ENCODE measurements at places on chromosomes 7 and 10.

DNA sequence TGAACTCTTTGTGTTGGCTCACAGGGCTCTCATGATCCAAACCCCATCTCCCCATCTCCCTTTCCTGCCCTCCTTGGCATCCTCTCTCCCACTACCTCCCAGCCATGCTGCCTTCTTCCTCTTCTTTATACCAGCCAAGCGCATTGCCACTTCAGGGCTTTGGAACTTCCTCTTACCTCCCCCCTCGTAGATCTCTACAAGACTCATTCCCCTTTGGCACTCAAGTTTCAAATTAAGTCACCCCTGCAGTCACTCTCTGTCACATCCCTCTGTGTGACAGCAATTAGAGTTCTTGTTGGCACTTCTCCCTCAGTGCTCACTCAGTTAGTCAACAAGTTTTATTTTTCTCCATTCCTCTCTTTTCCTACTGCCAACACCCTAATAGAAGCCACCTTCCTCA lies 20.8 kb upstream of the NRP1 start:
- DNase-seq: no peak

GRCh38 chr10:24456322-24456721 lies 247.4 kb downstream of the KIAA1217 start:
- DNase-seq: no peak

DNA sequence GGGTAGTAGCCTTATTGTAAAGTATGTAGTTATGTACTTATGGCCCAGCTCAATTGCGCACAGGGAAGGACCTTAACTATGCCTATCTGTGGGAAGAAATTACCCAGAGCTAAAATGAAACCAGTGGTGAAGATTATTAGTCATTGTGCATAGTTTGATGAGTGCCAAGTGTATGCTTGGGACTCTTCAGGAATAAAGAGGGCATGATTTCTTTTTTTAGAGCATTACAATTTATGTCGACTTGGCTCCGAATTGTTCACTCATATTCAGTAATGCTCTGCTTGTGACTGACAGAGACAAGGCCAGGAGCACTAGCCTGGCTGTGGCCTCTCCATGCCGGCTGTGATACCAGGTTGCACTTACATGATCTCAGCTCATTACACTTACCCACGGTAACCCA lies 269.5 kb downstream of the TRIL start:
- no peak for DNase-seq

DNA sequence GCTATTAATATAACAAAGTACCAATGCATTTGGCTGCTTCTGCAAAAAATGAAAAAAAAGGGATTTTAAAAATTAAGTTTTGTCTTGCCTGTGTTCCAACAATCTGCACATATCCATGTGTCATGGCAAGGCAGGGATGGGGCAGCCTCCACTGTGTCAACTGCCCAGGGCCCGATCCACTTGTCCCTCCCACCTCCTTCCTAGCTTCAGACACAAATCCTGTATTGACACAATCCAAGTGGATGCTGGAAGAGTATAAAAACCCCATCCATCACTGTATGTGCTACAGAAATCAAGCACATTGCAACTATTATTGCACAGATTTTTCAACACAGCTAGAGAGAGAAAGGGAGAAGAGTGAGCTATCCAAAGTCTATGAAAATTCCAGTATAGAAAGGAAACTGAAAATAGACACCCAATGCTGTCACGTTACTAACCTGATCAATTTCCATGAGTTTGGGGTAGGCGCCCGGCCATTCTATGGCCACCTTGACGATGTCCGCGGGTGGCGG lies 106.4 kb downstream of the ELMO1 start:
- no peak for DNase-seq

DNA sequence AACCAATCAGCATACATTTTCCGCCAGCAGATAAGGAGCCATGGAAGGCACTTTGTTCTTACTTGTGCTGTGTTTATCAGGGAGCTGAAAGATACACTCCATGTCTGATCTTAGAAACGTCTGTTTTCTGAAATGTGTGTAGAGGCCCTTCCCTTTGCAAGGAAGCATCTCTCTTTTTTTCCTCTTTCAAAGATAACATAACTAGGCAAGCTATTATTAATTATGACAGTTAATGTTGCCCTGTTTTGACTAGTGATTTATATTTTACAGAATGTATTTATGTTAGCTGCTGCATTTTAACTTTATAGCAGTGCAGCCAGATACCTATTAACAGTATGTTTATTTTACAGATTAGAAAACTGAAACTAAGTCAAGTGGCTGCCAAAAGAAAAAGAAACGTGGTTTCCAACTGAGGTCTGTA lies 683.2 kb upstream of the IGFBP3 start:
- DNase-seq: no peak

GRCh38 chr10:126736727-126737126 lies 66.2 kb upstream of the C10orf90 start:
- DNase-seq: no peak

DNA sequence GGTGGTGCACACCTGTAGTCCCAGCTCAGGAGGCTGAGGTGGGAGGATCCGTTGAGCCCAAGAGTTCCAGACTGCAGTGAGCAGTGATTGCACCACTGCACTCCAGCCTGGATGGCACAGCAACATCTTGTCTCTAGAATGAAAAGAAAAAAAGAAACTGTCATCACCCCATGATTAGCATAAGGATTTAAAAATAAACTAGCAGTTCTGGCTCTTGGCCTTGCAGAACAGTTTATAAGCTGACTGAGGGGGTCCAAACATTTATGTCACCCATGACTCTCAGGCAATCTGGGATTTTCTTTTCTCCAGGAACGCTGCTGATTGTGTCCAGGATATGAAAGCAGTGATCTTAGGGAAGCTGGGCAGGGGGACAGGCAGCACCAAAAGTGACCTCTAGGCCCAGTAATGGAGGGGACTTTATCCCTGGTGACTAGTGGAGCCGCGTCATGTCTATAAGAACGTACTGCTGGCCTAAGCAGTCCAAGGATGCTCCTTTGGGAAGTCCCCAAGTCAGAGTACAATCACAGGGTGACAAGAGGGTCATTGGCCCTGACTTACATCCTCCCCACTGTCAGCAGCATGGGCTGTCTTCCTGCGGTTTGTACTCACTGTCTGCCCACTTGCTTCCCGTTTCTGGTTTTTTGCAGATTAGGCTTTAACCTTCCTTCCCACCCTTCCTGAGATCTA lies 177.4 kb downstream of the ARHGAP12 start:
- no peak for DNase-seq

DNA sequence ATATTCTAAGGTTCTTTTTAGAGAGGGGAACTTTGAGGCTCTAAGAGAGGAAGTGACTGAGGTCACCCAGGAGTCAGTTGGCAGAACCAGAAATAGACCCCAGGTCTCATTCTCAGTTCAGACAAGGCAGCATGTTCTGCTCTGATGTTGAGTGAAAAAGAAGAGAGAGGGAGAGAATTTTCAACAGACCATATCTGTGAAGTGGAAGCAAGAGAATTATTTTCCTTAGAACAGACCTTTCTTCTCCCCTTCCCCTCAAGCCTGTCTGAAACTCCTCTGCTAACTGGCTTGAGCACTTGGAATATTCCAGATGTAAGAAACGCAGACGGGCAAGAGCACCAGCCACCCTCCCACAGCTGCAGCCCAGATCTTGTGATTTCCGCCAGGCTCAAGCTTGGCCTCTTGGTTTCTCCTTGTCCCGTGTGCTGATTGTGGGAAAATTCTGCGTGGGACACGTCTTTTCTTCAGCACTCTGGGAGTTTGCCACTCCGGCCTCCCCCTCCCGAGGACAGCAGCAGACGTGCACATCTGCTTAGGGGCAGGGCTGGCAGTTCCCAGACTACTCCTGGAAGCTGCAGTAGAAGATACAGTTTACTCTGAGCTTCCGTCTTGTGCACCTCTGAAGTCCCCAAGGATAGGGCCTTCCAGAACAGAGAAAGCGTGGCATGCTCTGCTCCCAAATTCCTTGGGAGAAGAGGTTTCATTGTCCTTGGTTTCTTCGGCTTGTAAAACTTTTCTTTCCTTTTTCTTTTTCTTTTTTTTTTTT lies 22.7 kb upstream of the IKZF1 start:
- no peak for DNase-seq

DNA sequence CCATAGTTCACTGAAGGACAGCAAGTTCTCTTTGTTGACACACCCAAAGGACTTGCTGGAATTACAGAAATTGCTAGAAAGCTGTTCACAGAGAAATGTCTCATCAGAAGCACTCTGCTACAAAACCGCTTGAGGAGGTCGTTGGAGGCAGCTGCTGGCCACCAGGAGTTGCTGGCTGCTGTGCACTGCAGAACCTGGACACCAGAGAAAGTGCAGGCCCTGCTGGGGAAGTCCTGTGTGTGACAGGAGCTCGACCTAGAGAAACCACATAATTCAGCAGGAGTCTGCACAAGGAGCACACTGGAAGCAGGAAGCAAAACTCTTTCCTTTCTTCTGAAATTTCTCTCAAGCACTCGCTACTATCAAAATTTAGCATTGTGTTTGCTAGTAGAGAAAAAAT lies 461.5 kb upstream of the GHITM start:
- no peak for DNase-seq

DNA sequence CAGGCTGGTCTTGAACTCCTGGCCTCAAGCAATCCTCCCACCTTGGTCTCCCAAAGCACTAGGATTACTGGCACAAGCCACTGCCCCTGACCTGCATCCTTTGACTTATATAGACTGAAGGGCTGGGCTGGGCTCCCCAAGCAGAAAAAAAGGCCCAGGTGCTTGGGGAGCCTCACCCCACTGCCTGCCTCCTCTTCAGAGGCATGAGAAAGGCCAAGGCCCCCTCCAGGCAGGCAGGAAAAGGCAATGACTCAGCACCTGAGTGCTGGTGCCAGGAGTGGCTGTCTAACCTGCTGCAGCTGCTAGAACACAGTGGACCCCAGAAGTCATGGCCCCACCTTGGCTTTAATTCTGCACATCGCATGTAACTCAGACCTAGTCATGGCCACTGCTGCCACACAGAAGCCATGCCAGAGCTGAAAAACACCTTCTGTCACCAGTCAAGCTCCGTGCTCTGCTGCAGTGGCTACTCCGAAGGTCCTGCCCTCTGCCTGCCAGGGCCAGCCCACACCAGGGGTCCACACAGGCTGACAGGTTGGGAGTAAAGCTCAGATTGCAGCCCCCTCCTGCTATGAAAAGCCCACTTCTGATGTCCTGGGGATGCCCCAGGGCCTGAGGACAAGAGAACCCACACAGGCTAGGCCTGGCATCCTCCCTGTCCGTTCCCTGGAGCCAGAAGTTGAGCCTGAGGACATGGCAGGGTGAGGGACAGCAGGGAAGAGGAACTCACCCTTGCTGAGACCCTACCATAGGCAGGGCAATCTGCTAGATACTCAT lies 48.5 kb downstream of the GRID1 start:
- DNase-seq: no peak

- DNase-seq: no peak
Observed at GRCh38 chr10:78892338-78893176, 176.2 kb upstream of the ZMIZ1 start.

DNA sequence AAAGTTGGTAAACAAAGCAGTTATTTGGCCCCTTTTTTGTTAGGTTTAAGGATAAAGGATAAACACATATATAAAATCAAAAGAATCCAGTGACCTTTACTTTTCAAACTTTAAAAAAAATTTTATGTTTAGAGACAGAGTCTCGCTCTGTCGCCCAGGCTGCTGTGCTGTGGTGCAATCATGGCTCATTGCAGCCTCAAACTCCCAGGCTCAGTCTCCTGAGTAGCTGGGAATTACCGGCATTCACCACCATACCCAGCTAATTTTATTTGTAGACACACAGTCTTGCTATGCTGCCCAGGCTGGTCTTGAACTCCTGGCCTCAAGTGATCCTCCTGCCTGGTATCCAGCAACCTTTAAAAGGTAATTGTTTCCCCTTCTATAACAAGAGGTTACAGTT lies 31.3 kb downstream of the GNA12 start:
- no peak for DNase-seq

DNA sequence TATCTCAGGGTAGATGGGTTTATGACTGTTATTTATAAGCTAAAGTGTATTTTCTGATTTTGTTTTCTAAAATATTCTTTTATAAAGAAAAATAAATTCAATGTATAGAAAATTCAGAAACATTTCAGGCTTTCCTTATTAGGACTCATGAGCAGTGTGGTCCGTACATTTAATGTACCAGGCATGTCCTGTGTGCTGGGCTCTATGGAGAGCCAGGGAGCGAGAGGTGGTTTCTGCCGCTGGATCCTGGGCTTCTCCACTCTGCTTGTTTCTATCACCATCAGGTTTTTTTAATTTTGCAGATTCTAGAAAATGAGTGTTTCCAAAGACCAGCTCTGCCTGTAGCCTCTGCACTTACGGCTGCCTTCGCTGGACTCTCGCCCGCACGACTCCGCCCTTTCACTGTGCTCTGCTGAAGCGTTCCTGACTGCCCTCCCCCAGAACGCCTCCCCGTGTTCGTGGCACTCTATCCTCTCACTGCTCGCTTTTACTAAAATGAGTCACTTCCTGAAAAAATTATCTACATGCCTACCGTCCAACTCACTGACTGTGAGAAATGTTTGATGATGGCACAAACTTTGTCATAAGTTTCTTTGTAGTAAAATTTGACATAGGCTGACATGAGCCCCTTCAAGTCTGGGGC lies 188.5 kb downstream of the ZMYND11 start:
- DNase-seq: peak; percentile 29

- DNase-seq: no peak
Observed at GRCh38 chr10:70060389-70060788, 7.7 kb downstream of the MACROH2A2 start.

DNA sequence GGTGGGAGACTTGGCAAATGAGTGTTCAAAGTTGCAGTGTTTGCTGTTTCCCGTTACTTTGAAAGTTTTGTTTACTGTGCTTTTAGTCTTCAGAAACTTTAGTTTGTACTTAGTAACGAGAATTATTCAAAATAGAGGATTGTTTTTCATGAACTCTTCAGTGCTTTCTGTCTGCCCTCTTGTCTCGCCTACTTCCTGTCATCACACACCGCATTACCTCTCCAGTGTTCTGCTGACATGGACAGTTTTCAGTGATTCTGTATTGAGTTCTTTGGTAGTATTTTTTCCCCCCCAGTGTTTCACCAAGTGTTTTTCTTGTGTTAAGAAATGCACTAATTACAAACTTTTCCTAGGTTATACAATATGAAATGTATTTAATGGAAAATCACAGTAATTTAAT lies 207.0 kb downstream of the MLLT10 start:
- no peak for DNase-seq

GRCh38 chr10:64159910-64160872 lies 639.0 kb downstream of the REEP3 start:
- no peak for DNase-seq

- no peak for DNase-seq
Observed at GRCh38 chr7:157630301-157630853, 293.6 kb downstream of the DNAJB6 start.

GRCh38 chr7:12328888-12329770 lies 74.5 kb downstream of the VWDE start:
- no peak for DNase-seq

Data from stimulated activated CD4-positive, alpha-beta T cell treated with anti-CD3 and anti-CD28 coated beads, Interleukin-4, amount 100 ng/mL, for 1 hour (primary cell).